Spleen (tissue), 13 donors: ENCODE measurements at places on chromosomes 5 and 9.

GRCh38 chr5:57950616-57951228 is 468.1 kb upstream of the ACTBL2 start:
- no peak for DNase-seq

- DNase-seq = no peak
Measured at GRCh38 chr5:154162539-154163151, 27.9 kb upstream of the GALNT10 start.

DNA sequence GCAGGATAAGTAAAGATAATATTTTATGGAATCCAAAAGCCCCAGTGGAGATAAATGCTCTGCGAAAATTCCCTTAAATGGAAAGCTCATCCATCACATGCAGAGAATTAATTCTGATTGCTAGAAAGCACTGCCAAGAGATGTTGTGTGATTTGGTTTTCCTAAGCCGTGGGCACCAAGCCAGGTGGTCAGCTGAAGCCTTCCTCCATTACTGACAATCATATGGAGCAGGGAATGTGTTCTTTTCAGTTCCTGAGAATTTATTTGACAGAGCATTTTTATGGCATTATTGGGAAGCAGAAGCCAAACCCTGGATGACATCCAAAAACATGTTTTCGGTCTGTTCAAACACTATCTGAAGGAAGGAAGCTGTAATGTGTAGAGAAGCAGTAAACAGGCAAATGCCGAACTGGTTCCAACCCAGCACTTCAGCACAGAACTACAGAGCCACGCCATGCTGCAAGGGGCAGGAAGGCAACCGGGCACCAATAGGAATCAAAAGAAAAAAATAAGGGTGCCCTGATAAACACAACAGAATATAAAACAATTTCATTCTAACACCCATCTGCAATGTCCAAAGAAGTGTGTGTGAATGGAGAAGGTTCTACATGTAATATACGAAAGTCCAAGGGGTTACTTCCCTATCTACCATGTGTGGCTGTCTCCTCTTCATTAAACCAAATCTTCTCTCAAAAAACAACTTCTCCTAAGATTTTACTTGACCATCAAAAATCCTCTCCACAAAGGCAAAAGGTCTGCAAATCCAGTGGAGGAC is 12.3 kb downstream of the ARSB start:
- DNase-seq = no peak

DNA sequence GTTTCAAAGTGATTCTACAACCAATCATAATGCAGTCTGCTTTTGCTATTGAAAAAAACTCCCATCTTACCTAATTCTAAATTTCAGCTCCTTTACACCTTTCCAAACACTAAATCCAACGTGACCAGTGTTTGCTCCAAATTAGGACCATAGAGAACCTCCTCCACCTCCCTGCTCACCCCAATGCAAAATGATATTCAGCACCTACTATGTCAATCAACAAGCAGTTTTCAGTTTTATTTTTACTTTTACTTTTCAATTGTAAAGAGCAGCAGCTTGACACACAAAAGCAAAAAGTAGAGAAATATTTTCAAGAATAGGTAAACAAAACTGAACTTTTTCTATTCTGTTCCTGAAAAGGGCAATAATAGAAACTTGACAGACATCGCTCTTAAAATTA is 3.4 kb downstream of the FAM13B start:
- no peak for DNase-seq

GRCh38 chr5:79267180-79267579 is 31.2 kb downstream of the JMY start:
- no peak for DNase-seq

GRCh38 chr5:62038024-62038423 is 268.0 kb upstream of the KIF2A start:
- no peak for DNase-seq

GRCh38 chr5:81192373-81192750 is 40.8 kb upstream of the CKMT2 start:
- no peak for DNase-seq
